ENCODE measurements at places on chromosomes 4 and X. TPM values are rescaled to one million over a fixed set of nuclear protein-coding genes. Genes with fewer than 3 reads are reported as not detected.

Gene MECP2
- 84.5 TPM for total RNA-seq

Gene QDPR
- 25.8 TPM for total RNA-seq

Gene LAMTOR3
- 25.3 TPM for total RNA-seq

Gene SPIN3
- 6.9 TPM for total RNA-seq

Gene TEC
- total RNA-seq = 2.0 TPM

Gene LRAT
- not detected for total RNA-seq

Gene GLOD5
- not detected for total RNA-seq

DNA sequence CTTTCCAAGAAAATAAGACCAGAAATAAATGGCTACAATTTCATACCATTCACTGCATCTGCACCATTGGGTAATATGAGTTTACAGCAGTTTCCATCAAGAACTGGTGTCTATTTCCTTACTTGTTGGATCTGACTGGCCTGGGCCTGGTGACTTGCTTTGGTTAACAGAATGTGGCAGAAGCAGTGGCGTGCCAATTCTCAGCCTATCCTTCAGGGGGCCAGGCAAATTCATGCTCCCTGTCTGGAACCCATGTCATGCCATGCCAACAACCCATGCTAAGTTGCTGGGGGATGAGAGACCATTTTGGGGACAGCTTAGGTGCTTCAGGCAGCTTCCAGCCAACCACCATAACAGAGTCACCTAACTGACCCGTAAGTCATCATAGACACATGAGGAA, 656.7 kb downstream of the SPOCK3 start:
- no peak overlapping the region for H3K4me3 ChIP-seq
- H3K27me3 ChIP-seq = no peaks in the 10 kb centered on the region
- no peak for DNase-seq
- no peaks in the 10 kb centered on the region for H3K36me3 ChIP-seq
- no peaks in the 10 kb centered on the region for H3K4me1 ChIP-seq

- H3K36me3 ChIP-seq = no peaks in the 10 kb centered on the region
- no peak for DNase-seq
- no peak overlapping the region for H3K4me3 ChIP-seq
- H3K27ac ChIP-seq = no peak overlapping the region
- H3K27me3 ChIP-seq = no peaks in the 10 kb centered on the region
These were observed 15.3 kb upstream of the SLC16A2 start for GRCh38 chrX:74405973-74406489.

GRCh38 chr4:182143822-182144625, 99.2 kb upstream of the TENM3 start:
- peaks cover 17% of the 10 kb centered on the region for H3K4me1 ChIP-seq
- H3K27me3 ChIP-seq = peaks cover 75% of the 10 kb centered on the region
- peak overlapping the region; percentile 44 for H3K4me3 ChIP-seq
- no peak for DNase-seq
- peak overlapping the region; percentile 15 for H3K27ac ChIP-seq

- H3K4me1 ChIP-seq = no peaks in the 10 kb centered on the region
- no peak overlapping the region for H3K4me3 ChIP-seq
- H3K36me3 ChIP-seq = no peaks in the 10 kb centered on the region
- no peak for DNase-seq
- no peak overlapping the region for H3K27ac ChIP-seq
These were observed 94.0 kb upstream of the DDIT4L start for GRCh38 chr4:100284129-100284880.

GRCh38 chr4:164337219-164337944, 416.5 kb upstream of the SMIM31 start:
- H3K4me1 ChIP-seq = no peaks in the 10 kb centered on the region
- H3K27me3 ChIP-seq = no peaks in the 10 kb centered on the region
- no peak overlapping the region for H3K4me3 ChIP-seq
- H3K36me3 ChIP-seq = no peaks in the 10 kb centered on the region
- DNase-seq = no peak
- H3K27ac ChIP-seq = no peak overlapping the region

DNA sequence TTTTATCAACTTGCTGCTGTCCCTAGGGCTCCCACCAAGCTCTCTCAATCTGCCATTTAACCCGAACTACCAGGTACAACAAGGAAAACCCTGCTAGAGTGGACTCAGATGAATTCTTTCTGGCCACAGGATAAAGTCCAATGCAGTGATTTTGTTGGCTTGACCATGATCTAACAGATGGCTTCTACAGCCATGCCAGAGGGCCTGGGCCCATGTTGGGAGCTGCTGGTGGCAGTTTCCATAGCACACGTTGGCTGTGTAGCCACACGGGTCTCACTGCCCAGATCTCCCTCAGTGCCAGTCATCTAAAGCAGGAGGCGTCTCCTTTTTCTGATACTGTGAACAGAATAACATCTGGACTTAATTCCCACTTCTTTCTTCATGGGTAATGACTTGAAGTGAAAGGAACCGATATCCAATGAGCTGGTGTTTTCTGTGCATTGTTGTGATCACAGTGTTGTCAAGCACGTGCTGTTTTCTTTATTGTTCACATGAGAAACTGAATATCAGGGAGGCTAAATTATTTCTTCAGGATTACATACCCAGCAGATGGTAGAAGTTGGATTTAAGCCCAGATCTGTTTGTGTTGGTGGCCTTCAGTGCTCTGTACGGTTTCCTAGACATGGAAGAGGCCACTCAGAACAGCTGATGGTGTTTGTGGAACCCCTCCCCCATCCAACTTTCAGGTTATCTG, 85.2 kb upstream of the CLCN4 start:
- H3K4me1 ChIP-seq = no peaks in the 10 kb centered on the region
- DNase-seq = no peak
- H3K27me3 ChIP-seq = no peaks in the 10 kb centered on the region
- H3K27ac ChIP-seq = no peak overlapping the region

- no peaks in the 10 kb centered on the region for H3K27me3 ChIP-seq
- no peak overlapping the region for H3K27ac ChIP-seq
- DNase-seq = no peak
- H3K4me3 ChIP-seq = no peak overlapping the region
- peaks cover 5% of the 10 kb centered on the region for H3K4me1 ChIP-seq
These were observed 5.8 kb upstream of the DGKQ start for GRCh38 chr4:978957-979701.

- no peaks in the 10 kb centered on the region for H3K36me3 ChIP-seq
- H3K27me3 ChIP-seq = no peaks in the 10 kb centered on the region
- no peak overlapping the region for H3K4me3 ChIP-seq
These were observed 1664.3 kb downstream of the C4orf33 start for GRCh38 chr4:130760246-130760645.

- peaks cover 42% of the 10 kb centered on the region for H3K27me3 ChIP-seq
- no peak overlapping the region for H3K4me3 ChIP-seq
- no peak overlapping the region for H3K27ac ChIP-seq
These were observed 79.0 kb downstream of the PDGFRA start for GRCh38 chr4:54308110-54308509.

GRCh38 chr4:59612235-59612634, 1587.9 kb upstream of the ADGRL3 start:
- no peak overlapping the region for H3K27ac ChIP-seq
- H3K4me1 ChIP-seq = no peaks in the 10 kb centered on the region

DNA sequence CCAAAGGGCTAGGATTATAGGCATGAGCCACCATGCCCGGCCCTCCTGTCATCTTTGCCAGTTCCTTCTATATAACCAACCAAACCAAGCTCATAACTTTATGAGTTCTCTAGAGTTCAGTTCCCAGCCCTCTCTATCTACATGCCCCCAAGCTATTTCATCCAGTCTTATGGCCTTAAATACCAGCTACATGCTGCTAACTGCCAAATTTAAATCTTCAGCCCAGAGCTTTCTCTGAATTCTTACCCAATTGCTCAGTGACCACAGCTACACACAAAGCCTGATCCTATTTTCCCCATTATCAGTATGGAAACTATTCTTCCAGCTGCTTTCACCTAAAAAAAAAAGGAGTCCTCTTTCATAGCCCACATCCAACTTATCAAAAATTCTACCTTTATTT, 23.1 kb downstream of the TMEM184C start:
- H3K4me1 ChIP-seq = peaks cover 12% of the 10 kb centered on the region
- H3K36me3 ChIP-seq = peaks cover 67% of the 10 kb centered on the region
- H3K27me3 ChIP-seq = no peaks in the 10 kb centered on the region
- H3K4me3 ChIP-seq = no peak overlapping the region
- H3K27ac ChIP-seq = no peak overlapping the region

DNA sequence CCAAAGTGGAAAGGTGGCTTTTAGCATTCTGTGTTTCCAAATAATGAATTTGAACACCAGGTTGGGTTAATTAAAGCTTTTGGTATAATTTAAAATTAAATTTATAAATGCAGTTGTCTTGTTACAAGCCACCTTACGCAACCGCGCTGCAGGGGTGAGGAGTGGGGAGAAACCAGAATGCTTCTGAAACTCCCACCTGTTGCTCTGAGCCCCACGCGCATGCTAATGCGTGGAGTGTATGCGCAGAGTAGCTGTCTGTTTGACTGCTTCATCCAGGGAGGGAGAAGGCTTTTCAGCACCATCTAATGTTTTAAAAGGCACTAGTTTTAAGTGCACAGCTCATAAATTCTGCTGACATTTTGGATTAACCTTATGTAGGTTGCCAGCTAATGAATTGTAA, 12.5 kb downstream of the OGT start:
- no peak for DNase-seq
- no peak overlapping the region for H3K4me3 ChIP-seq
- H3K27ac ChIP-seq = no peak overlapping the region

DNA sequence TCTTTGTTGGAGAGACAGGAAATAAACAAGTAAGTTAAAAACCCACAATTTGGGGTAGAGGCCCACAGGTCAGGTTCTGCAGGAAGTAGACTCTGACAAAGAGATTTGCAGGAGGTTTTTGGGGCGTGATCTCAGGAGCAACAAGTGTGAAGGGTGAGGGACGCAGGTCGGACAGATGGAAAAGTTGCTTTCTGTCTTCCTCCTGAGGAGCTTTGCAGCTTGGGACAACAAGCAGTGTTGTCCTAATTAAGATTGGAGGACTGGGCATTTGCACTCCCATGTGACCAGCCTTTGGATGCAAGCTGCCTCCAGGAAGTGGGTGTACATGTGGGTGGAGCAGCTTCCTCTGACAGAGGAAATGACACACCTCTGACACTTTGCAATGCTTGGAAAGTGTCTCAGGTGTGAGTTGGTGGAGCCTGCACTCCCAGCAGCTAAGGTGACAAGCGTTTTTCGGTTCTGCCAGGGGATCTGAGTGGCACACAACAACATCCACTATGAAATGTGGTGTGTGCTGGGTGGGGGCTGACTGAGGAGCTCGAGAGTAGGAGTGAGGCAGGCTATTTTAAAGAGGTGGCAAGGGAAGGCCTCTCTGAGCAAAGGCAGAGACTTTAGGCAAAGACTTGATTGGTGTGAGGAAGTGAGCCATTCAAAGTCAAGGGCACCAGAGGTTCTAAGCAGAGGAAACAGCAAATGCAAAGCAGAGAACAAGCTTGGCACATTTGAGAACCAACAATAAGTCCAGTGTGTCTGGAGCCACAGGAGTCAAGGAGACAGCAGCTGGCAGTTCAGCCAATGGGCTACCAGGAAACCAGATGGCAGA, 339.8 kb upstream of the GATB start:
- H3K4me1 ChIP-seq = peaks cover 61% of the 10 kb centered on the region
- peaks cover 32% of the 10 kb centered on the region for H3K36me3 ChIP-seq
- H3K4me3 ChIP-seq = peak overlapping the region; percentile 78
- no peaks in the 10 kb centered on the region for H3K27me3 ChIP-seq
- peak overlapping the region; percentile 100 for H3K27ac ChIP-seq

DNA sequence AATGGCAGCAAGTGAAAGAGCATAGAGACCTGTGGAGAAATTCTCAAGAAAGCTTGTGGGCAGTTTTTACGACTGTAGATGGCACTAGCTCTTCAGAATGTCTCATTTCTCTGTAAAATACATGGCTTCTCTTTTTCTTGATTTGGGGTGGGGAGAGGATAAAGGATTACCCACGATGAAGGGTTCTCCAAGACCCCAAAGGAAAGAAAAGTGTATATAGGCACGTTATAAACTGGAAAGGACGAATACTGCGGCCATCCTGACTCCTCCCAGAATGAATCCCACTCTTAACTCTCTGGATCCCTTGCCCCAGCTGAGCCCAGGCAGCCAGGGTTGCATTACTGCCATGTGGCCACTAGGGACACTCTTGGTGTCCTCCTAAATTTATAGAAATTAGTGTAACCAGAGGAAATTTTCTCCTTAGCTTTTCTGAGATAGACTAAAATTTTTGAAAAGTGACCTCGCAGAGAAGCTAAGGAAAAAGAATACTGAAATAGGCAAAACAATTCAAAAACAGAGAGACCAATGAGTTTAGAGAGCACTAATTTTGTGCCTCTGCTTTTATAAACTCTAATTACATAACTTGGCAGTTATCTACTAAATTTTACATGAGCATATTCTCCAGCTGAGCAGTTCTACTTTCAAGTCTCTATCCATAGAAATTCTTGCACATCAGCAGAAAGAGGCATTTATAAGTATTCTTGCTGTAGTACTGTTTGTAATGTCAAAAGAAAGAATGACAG, 37.8 kb upstream of the PCDH19 start:
- no peaks in the 10 kb centered on the region for H3K27me3 ChIP-seq
- H3K4me1 ChIP-seq = no peaks in the 10 kb centered on the region
- no peaks in the 10 kb centered on the region for H3K36me3 ChIP-seq
- DNase-seq = no peak

GRCh38 chrX:7155163-7155562, 7.2 kb upstream of the PUDP start:
- H3K36me3 ChIP-seq = no peaks in the 10 kb centered on the region
- no peak for DNase-seq
- H3K4me3 ChIP-seq = no peak overlapping the region
- H3K27ac ChIP-seq = no peak overlapping the region
- H3K27me3 ChIP-seq = no peaks in the 10 kb centered on the region
- peaks cover 6% of the 10 kb centered on the region for H3K4me1 ChIP-seq

DNA sequence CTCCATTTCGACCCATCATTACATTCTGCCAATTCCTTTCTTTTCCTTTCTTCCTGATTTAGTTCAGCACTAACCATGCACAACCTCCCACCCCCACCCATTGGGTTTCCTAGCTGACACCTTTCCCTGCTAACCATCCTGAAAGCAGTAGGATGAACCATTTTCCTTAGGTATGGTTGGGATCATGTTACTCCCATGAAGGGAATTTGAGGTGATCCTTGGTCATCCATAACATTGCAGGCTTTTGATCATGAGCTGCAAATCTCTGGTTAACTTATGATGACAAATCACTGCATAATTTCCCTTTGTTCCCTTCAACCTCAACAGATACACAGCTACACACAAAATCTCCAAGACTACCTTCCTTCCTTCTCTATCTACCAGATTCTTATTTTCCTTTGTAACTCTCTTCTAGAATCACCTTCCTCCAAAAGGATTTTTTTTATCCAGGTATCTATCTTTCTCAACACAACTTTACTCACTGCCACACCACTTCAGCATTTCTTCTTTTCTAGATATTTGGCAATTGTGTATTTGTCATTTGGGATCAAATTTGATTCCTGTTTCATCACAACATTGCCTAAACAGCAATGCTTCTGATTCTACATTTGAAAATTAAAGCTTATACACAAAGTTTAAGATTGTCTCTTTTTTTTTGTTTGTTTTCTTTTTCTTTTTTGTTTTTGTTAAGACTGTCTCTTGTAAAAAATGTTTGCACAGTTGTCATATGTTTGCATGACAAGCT, 145.1 kb downstream of the RBM47 start:
- no peak overlapping the region for H3K4me3 ChIP-seq
- no peak for DNase-seq
- peaks cover 37% of the 10 kb centered on the region for H3K27me3 ChIP-seq
- no peaks in the 10 kb centered on the region for H3K36me3 ChIP-seq
